DMS 273 treated with DMSO at 0.1 percent for 48 hours (cell line): ENCODE measurements at places on chromosomes 1 and 21.

- no peak for DNase-seq
Measured at GRCh38 chr1:161887730-161888287, 121.7 kb downstream of the ATF6 start.

- no peak for DNase-seq
Measured at GRCh38 chr1:23546897-23547584, 12.3 kb downstream of the ID3 start.

GRCh38 chr1:98398649-98399048 is 262.9 kb upstream of the SNX7 start:
- DNase-seq = no peak

- no peak for DNase-seq
Measured at GRCh38 chr1:228031276-228031995, 24.6 kb downstream of the WNT3A start.

GRCh38 chr21:31273278-31273677 is 70.8 kb downstream of the TIAM1 start:
- DNase-seq = no peak
